ENCODE measurements at places on chromosomes 12 and 14.

DNA sequence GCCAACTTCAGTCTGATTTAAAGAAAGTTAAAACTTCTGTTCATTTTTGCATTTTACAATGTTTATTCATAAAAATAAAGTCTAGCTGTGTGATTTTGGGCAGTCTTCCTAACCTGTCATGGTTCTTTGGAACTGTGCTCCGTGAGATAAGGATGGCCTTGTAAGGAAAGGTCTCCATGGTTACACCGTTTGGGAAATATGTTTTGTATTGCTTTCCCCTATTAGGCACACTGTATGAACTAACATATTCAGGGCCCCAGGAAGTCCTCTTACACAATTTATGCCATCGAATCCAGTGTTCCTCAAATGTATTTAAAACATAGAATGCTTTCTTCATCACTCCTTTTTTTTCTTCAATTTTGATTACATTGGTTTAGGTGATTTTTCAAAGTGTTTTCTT lies 54.5 kb downstream of the APAF1 start:
- no peak for DNase-seq

GRCh38 chr12:32483499-32483898 lies 84.1 kb downstream of the FGD4 start:
- no peak for DNase-seq

- DNase-seq = no peak
Measured at GRCh38 chr12:78968226-78968625, 103.7 kb downstream of the SYT1 start.

GRCh38 chr14:65333943-65334687 lies 78.4 kb upstream of the FUT8 start:
- no peak for DNase-seq

DNA sequence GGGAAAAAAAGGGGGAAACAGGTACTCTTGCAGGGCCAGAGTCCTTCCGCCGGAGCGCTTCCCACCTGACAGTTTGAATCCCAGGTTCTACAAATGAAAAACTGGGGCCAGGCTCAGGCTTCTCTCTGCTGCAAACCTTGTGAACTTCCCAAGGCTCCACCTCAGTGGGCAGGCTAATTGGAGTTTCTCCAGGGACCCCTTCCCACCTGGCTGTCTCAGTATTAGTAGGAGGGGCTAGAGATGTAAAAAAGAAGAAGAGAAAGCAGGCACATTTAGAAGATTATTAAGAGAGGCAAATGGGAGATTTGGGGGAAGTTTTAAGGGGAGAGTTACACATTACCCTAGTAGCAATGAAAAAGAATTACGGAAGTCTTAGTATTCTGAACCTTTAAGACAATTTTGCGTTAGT lies 20.0 kb upstream of the CLEC2D start:
- no peak for DNase-seq

GRCh38 chr14:101178184-101179072 lies 274.9 kb upstream of the RTL1 start:
- no peak for DNase-seq
